ENCODE measurements at places on chromosomes 3 and 15. TPM values are rescaled to one million over a fixed set of nuclear protein-coding genes. Genes with fewer than 3 reads are reported as not detected.
A peak's percentile ranks its signal among the peaks of the same experiment; 100 is the strongest.

DNA sequence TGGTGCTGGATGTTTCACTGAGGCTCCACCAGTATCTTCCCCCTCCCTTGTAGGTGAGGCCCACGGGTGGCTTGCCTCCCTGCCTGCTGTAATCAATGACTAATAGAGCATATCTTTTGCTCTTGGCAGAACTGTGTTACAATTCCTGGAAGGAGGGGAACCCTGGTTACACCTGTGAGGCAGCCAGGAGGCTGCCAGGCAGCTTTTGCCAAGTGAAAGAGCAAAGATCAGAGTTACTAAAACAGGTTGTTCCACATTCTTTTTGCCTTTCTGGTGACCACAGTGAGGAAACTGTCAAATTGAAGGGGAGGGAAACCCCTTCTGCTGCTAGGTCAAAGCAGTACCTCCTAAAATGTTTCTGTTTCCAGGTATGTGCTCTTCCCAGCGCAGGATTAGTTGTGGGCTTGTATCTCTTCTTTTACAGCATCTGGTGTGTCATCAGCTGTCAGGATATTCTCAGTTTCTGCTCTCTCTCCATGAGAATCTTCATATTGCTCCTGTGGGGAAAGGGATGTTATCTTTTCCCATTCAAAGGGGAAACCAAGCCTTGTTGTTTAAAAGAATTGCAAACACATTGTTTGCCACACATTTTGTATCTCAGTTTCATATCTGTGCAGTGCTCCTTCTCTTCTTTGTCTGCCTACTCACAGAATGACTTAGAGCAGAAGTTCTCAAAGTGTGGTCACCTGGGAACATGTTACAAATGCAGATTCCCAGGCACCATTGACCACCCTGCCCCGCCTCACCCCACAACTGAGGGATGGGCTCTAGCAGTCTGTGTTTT is 137.4 kb upstream of the UMPS start:
- H3K4me3 ChIP-seq, result no peak overlapping the region
- peaks cover 50% of the 10 kb centered on the region for H3K27me3 ChIP-seq
- H3K36me3 ChIP-seq, result no peaks in the 10 kb centered on the region
- DNase-seq, result no peak

The TXNRD3 gene
- 8.7 TPM for total RNA-seq

DNA sequence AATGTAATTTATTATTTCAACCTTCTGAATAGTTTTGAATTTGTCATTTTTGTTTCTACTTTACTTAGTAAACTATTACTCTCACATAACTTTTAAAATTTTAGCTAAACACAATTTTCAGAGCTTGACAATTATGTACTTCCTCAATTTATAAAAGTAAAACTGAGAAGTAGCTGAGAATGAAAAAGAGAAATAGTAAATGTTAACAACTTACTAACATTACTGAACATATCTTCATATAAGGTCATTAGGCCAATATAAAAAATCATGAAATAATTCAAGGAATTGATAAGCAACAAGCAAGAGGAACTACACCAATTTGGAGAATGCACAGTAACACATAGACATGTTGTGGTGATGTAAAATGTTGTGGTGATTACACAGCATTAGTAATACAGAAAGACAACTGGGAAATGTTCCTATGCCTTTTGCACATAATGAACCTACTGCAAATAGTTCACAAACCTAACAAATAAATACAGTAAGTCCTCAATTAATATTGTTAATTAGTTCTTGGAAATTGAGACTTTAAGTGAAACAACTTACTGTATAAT is 137.9 kb downstream of the CBLB start:
- no peak overlapping the region for H3K27ac ChIP-seq
- no peaks in the 10 kb centered on the region for H3K27me3 ChIP-seq
- H3K36me3 ChIP-seq, result peaks cover 17% of the 10 kb centered on the region
- DNase-seq, result no peak

DNA sequence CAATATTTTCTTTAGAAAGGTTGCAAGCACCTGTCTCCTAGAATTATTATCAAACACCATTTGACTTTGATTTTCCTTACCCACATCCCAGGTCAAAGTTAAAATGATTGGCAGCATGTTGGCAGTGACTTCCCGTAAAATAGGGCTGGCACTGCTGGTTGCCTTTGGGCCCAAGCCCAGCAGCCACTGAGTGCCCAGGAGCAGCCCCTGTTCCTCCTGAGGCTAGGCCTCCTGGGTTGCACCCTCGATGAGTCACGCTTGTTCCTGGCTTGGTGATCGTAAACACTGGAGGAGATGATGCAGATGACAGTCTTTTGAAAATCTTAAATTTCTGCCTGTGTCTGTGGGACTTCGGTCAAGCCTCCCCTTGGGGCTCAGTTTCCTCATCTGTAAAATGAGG is 290.0 kb downstream of the TLE3 start:
- peaks cover 26% of the 10 kb centered on the region for H3K27me3 ChIP-seq
- no peak overlapping the region for H3K27ac ChIP-seq
- DNase-seq, result peak; percentile 18
- H3K36me3 ChIP-seq, result no peaks in the 10 kb centered on the region
